NCI-H2081 (cell line): ENCODE measurements at places on chromosomes 1 and 21.

GRCh38 chr1:81703756-81704463 is 96.8 kb upstream of the ADGRL2 start:
- DNase-seq: no peak

- peak; percentile 74 for DNase-seq
Observed at GRCh38 chr1:246117066-246117791, 389.9 kb downstream of the SMYD3 start.

- no peak for DNase-seq
Observed at GRCh38 chr1:5933676-5934057, 58.6 kb downstream of the NPHP4 start.

DNA sequence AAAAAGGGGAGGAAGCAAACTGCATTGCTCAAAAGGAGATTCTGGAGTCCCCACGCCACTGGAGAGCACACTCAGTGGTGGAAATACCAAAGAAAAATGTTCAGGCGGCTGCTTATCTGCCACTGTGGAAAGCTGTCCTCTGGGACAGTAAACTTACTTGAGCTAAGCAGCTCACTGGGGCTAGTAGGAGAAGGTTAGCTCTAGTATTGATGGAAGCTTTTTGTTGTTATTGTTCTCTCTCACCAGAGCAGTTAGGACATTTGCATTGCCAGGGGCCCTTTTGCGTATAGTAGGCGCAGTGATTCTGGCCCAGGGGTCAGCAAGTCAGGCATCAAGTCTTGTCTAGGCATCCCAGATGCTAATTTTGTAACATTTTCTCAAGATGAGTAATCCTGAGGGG is 15.6 kb downstream of the BACE2 start:
- no peak for DNase-seq

DNA sequence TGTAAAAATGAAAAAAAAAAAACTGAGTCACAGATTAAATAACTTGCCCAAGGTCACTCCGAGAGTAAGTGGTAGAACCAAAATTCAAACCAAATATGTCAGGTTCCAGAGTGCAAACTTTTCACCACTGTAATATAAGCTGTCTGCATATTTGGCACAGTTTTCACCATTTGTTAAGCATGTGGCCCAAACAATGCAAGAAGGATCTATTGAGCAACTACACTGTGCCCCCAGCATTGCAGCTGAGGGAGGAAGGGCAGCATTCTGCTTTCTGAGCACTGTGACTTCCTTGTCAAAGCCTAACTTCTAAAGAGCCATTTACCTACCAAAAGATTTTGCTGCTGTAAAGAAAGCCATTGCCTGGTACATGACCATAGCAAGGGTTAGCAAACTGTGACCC is 133.4 kb downstream of the SYT2 start:
- DNase-seq: no peak

GRCh38 chr1:170594066-170594626 is 62.2 kb downstream of the GORAB start:
- DNase-seq: no peak

GRCh38 chr21:31900121-31900895 is 27.5 kb downstream of the HUNK start:
- DNase-seq: no peak

GRCh38 chr1:186499571-186499970 is 38.7 kb upstream of the PDC start:
- no peak for DNase-seq

DNA sequence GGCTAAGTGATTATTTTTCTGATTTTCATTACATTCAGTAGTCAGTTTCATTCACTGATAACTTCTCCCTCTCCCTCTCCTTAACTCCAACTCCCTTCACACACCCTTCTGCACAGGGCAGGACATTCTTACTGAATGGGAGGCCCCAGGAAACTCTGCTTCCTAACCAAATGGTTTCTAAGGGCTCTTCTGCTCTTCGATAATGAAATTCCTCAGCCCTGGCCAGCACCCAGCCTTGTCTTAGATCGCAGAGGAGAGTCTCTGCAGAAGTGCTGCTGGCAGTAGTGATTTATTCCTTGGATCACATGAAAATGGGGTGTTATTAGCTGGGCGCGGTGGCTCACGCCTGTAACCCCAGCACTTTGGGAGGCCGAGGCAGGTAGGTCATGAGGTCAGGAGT is 16.4 kb downstream of the PLEKHM2 start:
- DNase-seq: no peak

- DNase-seq: no peak
Observed at GRCh38 chr21:45819478-45820170, 161.9 kb upstream of the COL6A1 start.

DNA sequence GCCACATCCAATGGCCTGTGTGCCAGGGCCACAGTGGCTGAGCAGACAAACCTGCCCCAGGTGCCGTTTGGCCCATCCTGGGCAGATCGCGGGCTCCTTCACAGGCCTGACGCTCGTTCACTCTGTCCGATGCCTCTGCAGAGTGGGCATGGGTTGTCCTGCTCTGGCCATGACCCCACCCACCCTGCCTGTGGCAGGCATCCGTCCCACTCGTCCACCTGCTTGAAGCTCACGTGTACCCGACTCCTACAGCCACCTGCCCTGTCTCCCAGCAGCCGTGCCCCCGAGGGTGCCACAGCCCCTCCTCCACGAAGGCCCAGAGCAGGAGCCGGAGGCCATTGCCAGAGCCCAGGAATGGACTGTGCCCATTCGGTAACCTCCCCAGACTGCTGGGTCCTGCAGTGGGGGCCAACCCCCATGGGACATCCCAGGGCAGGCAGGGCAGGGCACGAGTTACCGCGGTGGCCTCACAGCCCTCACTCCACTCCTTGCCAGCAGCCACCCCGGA is 41.9 kb downstream of the TRIM11 start:
- no peak for DNase-seq

DNA sequence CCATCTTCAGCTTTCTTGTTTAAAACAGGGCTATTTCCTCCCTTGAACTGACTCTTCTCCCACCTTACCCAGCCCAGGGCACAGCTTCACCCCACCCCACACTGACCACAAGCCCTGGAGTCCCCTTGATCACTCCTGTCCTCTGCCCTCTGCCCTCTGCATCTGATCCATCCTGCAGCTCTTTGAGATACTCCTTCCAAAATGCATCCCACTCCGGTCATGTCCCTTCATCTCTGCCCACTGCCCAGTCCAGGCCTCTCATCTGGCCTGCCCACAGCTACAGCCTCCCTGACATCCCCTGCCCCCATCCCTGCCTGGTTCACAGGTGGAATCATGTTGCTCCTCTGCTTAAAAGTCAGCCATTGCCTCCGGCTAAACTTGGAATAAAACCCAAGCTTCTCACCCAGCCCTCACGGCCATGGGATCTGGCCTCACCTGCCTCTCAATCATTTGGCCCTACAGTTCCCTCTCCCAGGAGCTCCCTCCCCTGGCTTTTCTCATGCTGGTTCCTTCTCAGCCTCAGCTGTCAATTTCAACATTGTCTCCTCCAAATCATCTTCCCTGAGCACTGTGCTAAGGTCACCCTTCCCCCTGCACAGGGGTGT is 202.0 kb downstream of the MATN1 start:
- no peak for DNase-seq

- DNase-seq: no peak
Observed at GRCh38 chr1:179083533-179083932, 1.7 kb downstream of the TOR3A start.

GRCh38 chr1:201424146-201424545 is 2.6 kb upstream of the TNNI1 start:
- no peak for DNase-seq

DNA sequence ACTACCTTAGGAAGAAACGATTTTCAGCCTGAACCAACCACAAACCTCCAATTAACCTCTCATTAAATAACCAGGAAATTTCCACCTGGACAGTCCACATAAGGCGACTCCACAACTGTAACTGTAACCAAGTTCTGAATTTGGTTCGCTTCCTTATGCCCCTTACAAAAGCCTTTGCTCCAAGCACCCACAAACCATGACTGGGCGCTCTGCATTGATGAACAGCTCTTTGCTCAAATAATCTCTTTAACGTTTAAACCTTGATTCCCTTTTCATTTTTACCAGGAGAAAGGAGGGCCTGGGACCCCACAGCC is 38.2 kb upstream of the ZNF124 start:
- no peak for DNase-seq

GRCh38 chr1:239816081-239816782 is 275.5 kb upstream of the FMN2 start:
- no peak for DNase-seq

GRCh38 chr21:42227909-42228708 is 9.2 kb downstream of the ABCG1 start:
- DNase-seq: no peak

GRCh38 chr21:29953690-29954089 is 13.9 kb upstream of the GRIK1 start:
- no peak for DNase-seq

DNA sequence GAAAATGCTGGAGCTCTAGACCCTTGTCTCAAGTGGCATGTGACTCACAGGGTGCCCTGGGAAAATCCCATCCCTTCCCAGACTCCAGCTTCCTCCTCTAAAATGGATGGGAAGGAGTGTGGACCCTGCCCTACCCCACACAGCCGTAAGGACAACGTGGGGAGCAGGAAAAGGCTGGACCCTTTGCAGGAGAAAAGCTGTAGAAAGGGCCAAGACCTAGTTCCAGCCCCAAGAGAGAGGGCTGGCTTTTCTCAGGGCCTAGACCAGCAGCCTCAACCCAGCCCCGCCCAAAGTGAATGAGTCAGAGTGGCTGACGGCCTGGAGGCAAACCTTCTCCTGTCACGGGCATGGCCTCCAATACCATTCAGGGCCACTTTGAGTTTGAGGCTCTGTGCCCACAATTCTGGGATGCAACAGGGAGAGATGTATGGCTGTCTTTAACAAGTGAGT is 1.1 kb downstream of the LAMB3 start:
- no peak for DNase-seq

- DNase-seq: no peak
Observed at GRCh38 chr1:32715901-32716311, 13.3 kb upstream of the SYNC start.

DNA sequence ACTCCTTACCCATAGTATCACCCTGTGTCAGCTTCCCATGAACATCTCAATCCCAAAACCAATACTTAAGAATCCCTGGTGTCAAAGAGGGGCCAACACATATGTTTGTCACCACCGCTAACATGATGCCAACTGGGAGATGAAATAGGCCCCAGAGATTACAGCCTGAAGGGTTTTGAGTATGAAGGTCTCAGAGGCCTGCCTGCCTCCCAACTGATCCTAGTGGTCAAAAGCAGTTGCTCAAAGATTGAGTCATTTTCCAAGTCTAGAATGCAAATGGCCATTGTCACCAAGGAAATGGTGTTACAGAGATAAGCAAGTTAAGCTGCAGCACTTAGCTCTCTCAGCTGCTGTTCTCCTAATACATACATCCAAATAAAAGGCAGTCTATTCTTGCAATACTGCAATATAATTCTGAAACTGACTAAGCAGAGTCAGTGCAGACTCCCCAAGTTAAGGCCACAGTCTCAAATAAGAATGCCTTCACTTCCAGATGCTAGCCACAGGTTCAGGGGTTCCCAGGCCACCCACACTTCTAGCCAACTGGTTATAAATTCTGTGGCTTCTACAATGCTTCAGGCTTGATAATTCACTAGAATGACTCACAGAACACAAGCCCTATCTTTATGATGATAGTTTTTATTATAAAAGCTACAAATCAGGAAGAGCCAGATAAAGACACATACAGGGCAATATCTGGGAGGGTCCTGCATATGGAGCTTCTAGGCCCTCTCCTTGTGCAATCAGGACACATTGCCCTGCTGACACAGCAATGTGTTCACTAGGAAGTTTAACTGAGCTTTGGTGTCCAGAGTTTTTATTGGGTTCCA is 18.7 kb downstream of the DUSP10 start:
- no peak for DNase-seq

DNA sequence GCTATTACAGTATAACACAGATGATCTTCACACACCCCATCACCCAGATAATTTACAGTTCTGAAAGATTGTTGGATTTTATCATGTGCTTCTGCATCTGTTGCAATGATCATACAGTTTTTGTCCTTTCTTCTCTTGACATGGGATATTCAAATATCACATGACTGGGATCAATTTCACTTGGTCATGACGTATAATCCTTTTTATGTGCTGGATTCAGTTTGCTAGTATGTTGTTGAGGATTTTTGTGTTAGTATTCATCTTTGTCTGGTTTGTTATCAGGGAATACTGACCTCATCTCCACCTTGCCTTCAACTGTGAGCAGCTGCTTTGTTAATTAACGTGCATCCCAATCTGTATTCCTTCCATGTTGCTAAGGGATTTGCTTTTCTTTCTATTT is 44.7 kb upstream of the DISC1 start:
- no peak for DNase-seq

DNA sequence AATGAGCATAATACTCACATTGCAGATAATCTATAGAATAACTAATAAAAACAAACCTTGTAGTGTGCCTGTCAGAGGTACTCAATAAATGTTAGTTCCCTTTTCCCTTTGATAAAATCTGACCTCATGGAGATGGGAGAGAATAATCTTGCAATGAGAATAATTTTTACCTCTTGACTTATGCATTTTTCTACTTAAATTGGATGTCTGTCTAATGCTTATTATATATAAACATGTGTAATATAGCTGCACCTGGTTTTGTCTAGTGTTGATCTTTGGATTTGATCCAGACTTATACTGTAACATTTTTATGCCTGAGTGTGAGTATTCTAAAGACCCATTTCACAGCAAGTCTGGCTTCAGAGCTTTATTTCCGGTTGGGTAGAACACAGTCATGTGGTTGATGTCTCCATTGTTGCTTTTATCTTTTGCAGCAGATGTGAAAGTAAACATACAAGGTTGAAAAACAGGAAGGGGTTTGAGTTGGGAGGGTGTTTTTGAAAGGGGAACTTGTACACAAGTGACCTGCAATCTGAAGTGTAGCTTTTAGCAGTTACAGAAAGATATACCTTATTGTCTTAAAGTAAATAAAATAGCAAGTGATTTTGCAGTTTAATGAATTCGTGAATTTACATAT is 12.4 kb downstream of the EPB41 start:
- peak; percentile 49 for DNase-seq

- DNase-seq: no peak
Observed at GRCh38 chr1:116226017-116226416, 114.8 kb downstream of the MAB21L3 start.

GRCh38 chr1:22139066-22139594 is 3.8 kb downstream of the WNT4 start:
- peak; percentile 82 for DNase-seq

DNA sequence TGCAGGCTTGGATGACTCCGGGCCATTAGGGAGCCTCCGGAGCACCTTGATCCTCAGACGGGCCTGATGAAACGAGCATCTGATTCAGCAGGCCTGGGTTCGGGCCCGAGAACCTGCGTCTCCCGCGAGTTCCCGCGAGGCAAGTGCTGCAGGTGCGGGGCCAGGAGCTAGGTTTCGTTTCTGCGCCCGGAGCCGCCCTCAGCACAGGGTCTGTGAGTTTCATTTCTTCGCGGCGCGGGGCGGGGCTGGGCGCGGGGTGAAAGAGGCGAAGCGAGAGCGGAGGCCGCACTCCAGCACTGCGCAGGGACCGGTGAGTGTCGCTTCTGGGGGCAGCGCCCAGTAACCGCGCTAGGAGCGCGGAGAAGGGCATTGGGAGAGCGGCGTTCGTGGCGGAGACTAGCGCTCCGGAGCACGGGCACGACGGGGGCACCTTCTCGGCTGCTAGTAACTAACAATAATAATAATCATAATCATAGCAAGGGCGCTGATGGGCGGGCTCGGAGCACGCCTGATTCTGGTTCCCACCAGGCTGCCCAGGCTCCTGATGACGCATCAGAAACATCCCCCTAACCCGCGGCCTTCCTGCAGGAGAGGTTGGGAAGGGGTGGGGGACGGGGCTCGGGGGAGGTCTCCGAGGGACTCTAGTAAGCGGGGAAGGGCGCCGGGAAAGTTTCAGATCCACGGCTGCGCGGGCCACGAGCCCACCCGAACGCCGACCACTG is at the start of gene MX1:
MX1 (plus strand) TSS at position 286 of the 722 bp plus-strand sequence. CDS start 5,832 bp downstream, outside the sequence.
- no peak for DNase-seq

GRCh38 chr1:155396874-155397476 is 76.3 kb downstream of the RUSC1 start:
- DNase-seq: no peak
